ENCODE measurements at places on chromosomes 4 and X. TPM values are rescaled to one million over a fixed set of nuclear protein-coding genes. Genes with fewer than 3 reads are reported as not detected.

OCIAD1 gene
- 54.7 TPM for polyA plus RNA-seq

APLN gene
- 1.8 TPM for polyA plus RNA-seq

TDO2 gene
- polyA plus RNA-seq = not detected

SYN1 gene
- polyA plus RNA-seq = 3.2 TPM

CPLX1 gene
- 1.3 TPM for polyA plus RNA-seq

SNCA gene
- 4.8 TPM for polyA plus RNA-seq

ARX gene
- 0.05 TPM for polyA plus RNA-seq

GYPA gene
- polyA plus RNA-seq = not detected
